EL (cell line): ENCODE measurements at places on chromosomes 6 and 20.
A peak's percentile ranks its signal among the peaks of the same experiment; 100 is the strongest.

DNA sequence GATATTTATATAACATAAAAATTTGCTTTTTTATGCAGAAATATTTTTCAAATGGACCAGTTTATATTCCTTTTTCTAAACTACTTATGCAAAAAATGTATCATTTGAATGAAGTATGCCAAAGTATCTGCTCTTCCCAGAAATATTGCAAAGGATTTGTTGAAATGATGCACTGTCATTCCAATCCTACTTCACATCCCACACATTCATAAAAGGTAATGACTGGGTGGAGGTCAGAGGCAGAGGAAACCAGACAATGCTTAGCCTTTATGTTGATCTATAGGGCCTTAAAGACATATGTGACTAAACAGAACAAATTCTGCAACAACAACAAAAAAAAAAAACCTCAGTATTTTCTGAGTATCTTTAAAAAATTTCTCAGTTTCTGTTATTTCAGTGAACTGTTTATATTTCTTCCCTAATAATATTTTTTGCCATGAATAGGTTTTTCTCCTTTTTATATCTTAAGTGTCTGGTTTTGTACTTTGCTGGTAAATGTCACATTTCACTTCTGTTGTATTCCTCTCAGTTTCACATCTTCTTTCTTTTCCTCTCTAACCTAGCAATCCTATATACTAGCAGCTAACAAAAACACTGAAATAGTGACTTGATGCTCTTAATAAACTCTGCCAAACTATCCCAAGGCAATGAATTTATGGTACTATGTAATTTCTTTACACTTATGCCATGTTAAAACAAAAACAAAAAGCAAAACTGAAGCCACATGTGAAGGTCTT is 374.1 kb downstream of the BCKDHB start:
- no peak for DNase-seq

GRCh38 chr6:4344317-4344899 is 209.0 kb upstream of the ECI2 start:
- DNase-seq, result peak; percentile 65

DNA sequence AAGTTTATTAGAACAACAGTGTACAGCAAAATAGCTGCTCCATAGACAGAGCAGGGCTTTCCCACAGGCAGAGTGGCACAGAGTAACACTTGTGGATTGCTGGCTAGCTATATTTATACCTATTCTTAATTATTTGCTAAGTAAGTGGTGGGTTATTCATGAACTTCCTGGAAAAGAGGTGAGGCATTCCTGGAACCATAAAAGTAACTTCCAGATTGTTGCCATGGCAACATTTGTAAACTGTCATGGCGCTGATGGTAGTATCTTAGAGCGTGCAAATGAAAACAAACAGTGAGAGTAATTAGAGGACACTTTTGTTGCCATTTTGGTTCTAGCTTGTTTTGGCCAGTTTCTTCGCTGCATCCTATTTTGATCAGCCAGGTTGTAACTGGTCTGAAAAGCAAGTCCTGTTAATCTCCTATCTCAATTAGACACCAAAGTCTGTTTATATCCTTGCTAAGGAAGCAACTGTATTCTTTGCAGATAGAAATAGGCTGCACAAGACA is 23.9 kb downstream of the DEFB114 start:
- no peak for DNase-seq

- no peak for DNase-seq
Measured at GRCh38 chr20:458776-459175, 3.6 kb downstream of the TBC1D20 start.

- peak; percentile 89 for DNase-seq
Measured at GRCh38 chr6:121435444-121436069, at the start of gene GJA1. Gene GJA1 (plus strand): TSS chr6:121435646. CDS start chr6:121446848, 11,202 bp downstream.
